Thyroid gland (tissue), 4 donors: ENCODE measurements at places on chromosomes 11 and 22.

DNA sequence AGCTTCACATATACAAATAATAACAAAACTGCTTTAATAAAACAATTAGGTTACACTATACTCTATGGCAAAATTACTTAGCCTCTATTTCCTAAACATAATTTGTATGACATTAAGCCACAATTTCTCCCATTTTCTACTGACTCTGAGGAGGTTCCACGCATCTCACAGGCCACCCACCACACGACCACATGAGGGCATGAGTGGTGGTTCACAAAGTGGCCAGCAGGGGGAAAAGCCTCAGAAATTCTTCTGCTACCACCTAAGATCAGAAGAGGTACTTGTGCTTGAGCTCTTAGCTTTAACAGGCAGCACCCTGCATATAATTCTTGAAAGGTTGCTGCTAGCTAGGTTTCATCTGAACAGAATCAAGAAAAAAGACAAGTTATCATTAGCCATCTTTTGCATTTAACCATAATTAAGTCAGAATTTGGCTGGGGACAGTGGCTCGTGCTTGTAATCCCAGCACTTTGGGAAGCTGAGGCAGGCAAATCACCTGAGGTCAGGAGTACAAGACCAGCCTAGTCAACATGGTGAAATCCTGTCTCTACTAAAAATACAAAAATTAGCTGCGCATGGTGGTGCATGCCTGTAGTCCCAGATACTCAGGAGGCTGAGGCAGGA, 7.7 kb downstream of the LPXN start:
- DNase-seq: peak; percentile 51

- DNase-seq: no peak
Observed at GRCh38 chr11:117110294-117110950, 12.2 kb upstream of the SIK3 start.

DNA sequence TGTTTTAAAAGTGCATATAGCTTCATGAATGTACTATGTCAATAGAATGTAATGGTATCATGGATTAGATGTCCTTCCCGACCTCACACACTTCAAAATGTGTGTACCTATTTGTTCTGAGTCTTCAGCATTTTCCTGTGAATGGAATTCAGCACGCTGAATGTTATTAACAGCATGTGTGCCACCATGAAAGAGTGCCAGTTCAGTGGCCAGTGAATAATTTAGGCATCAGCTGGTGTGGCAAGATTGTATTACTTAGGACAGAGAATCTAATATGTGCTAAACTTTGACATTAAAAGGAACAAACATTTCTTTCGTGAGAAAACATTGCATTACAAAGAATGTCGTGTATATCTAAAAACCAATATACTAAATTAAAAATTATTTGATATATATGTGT, 46.4 kb downstream of the HIPK3 start:
- DNase-seq: no peak

DNA sequence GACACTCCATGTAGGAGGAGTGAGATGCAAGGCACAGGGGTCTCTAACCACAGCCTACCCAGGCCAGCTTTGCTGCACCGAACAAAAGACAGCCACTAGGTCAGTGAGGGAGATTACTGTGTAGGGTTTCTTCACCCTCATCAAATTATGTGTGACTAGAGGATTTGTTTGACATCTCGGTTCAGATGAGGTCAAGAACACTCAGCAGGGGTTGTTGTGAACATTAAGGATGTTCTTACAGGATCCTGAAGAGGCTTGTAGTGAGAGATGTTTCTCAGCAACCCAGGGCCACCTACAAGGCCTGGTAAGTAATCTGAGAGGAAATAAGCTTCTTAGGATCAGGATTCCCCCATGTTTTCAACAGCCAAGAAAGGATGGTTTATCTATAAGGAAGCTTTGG, 202.1 kb downstream of the NXPE2 start:
- DNase-seq: no peak
